ENCODE measurements at places on chromosomes 13 and 19. TPM values are rescaled to one million over a fixed set of nuclear protein-coding genes. Genes with fewer than 3 reads are reported as not detected.

The PSPC1 gene
- 31.0 TPM for total RNA-seq

The CEACAM21 gene
- 2.5 TPM for total RNA-seq

The NXNL1 gene
- total RNA-seq = not detected

The PCDH9 gene
- 2.4 TPM for total RNA-seq

The HCN2 gene
- 0.10 TPM for total RNA-seq

The STX10 gene
- total RNA-seq = 39.0 TPM

The CSNK1A1L gene
- not detected for total RNA-seq

The VSTM2B gene
- not detected for total RNA-seq

The ZNF708 gene
- 14.9 TPM for total RNA-seq

The MZF1 gene
- 10.0 TPM for total RNA-seq

The KLK2 gene
- not detected for total RNA-seq

The ZNF14 gene
- total RNA-seq = 6.4 TPM

The SPRED3 gene
- 2.8 TPM for total RNA-seq

The BCAM gene
- 53.8 TPM for total RNA-seq

The CYP2F1 gene
- total RNA-seq = not detected

The TEX26 gene
- 0.38 TPM for total RNA-seq

The ZNF135 gene
- 4.1 TPM for total RNA-seq

The FCER2 gene
- 0.23 TPM for total RNA-seq

The MCF2L gene
- total RNA-seq = 33.1 TPM

The ZSCAN4 gene
- total RNA-seq = not detected

The KLK3 gene
- total RNA-seq = not detected

The DMRTC2 gene
- total RNA-seq = not detected

The ZNF433 gene
- 5.1 TPM for total RNA-seq

The RAB11B gene
- total RNA-seq = 83.1 TPM

The FUT2 gene
- not detected for total RNA-seq

The CAB39L gene
- total RNA-seq = 39.3 TPM

The SLITRK1 gene
- not detected for total RNA-seq

The ERVK3-1 gene
- 25.0 TPM for total RNA-seq

The HCST gene
- 13.4 TPM for total RNA-seq

The CYSLTR2 gene
- total RNA-seq = 2.2 TPM

The TGFBR3L gene
- 1.5 TPM for total RNA-seq

The KCNK6 gene
- total RNA-seq = 14.5 TPM

The GSX1 gene
- total RNA-seq = not detected

The ZNF681 gene
- total RNA-seq = 1.6 TPM

The STARD13 gene
- 34.2 TPM for total RNA-seq

The C19orf25 gene
- 16.2 TPM for total RNA-seq

The ZNF93 gene
- total RNA-seq = 4.2 TPM

The PGLYRP2 gene
- not detected for total RNA-seq

The TMEM255B gene
- 22.9 TPM for total RNA-seq

The TPP2 gene
- 37.2 TPM for total RNA-seq

The MRPL4 gene
- 28.2 TPM for total RNA-seq

The CC2D1A gene
- 22.6 TPM for total RNA-seq

The ZNF382 gene
- 7.3 TPM for total RNA-seq

The ATP4B gene
- total RNA-seq = not detected

The ADAMTS10 gene
- total RNA-seq = 43.3 TPM

The EVI5L gene
- 14.9 TPM for total RNA-seq

The ZNF154 gene
- 5.9 TPM for total RNA-seq

The CGB3 gene
- total RNA-seq = not detected

The BEST2 gene
- total RNA-seq = not detected

The MEF2B gene
- total RNA-seq = 1.3 TPM

The SLC7A10 gene
- total RNA-seq = not detected

The PSG2 gene
- total RNA-seq = not detected

The PBX4 gene
- total RNA-seq = 0.93 TPM

The KASH5 gene
- not detected for total RNA-seq

The KIR2DL1 gene
- 0.23 TPM for total RNA-seq

The CRX gene
- not detected for total RNA-seq

The RAB3A gene
- total RNA-seq = 2.9 TPM

The RGL3 gene
- 7.7 TPM for total RNA-seq

The EIF3K gene
- total RNA-seq = 170 TPM

All from posterior vena cava (tissue), 2 donors.